ENCODE measurements at places on chromosomes 2 and 18.

- no peak for DNase-seq
Measured at GRCh38 chr2:68861330-68861729, 9.9 kb downstream of the BMP10 start.

GRCh38 chr2:99936065-99936464 is 206.3 kb downstream of the AFF3 start:
- no peak for DNase-seq

DNA sequence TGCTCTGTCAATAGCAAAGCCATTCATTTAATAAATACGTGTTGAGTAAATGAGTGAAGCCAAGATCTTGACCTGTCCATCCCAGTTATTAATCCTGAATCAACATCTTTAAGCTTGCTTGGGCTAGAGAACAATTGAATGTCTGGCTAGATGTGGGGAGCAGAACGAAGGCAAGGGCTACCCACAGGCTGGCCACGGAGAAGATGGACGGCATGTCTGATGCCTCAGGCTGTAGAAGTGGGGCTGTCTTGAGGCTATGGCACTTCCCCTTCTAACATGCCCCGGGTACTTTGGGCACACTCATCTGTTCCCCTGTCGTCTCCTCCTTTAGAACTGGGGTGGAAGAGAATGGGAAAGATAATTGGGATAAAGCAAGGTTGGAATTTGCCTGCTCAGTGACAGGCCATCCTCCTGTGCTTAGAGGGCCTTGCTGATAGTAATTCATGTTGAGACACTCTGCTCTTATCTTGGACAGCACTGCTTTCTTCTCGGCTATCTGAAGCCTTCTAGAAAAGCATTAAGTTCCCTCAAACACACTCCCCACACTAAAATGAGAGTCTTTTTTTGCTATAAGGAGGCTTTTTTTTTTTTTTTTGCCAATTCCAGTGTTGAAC is 225.7 kb downstream of the MREG start:
- no peak for DNase-seq

DNA sequence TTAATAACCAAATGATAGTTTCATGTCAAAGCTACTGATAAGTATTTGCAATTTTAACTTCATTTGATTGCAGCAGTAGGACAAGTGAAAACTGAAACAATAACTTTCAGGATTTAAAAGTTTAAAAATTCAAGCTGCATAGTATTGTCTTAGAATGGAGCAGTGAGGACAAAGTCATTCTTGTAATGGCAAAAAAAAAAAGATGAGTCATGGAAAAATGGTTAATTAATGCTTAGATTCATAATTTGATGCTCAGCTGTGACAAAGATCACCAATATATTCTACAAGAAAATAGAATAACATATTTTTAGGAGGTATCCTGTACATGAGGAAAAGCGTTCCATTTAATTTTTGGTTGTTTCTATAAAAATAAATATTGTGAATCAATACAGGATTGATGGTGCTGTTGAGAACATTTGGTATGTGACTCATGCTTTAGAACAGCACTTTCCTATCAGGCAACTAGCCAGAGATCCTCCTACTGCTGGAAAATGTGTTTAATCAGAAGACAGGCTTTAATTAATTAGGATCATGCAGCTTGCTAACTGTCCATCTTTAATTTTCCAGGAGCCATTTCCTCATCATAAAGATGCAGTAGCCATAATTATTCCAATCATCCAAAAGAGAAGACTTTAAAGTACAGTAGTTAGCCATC is 239.0 kb upstream of the MMADHC start:
- DNase-seq, result no peak

DNA sequence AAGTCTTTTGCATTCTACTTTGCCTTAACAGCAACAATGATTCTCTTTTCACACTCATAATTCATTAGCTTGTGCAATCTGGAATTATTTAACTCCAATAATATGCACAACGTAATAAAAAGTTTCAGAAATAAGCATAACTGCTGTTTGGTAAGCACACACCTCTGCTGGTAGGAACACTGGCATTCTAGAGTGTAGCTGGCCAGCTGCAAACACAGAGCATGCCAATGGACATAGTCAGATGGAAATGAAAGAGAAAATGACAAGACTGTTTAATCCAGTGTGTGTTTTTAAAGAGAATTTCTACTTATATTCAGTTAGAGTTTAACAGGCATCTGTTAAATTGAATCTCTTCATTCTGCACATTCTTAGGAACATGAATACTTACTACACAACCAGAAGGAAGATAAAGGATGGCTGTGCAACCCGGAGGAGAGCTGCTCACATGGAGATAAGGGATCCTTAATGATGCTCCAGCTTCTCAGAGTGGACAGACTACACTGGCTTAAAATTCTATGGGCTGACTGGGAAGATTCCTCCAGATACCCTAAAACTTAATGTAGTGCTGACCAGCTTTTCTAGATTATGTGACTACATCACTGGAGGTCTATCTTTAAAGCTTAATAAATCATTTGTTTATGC is 94.6 kb upstream of the CHAC2 start:
- no peak for DNase-seq

GRCh38 chr18:37535968-37536367 is 29.6 kb downstream of the CELF4 start:
- no peak for DNase-seq

- DNase-seq, result no peak
Measured at GRCh38 chr18:6920099-6920955, 190.8 kb downstream of the ARHGAP28 start.

GRCh38 chr2:85888020-85888683 is 638 bp downstream of the ST3GAL5 start:
- peak; percentile 37 for DNase-seq

GRCh38 chr2:167198576-167198975 is 310.3 kb downstream of the XIRP2 start:
- DNase-seq, result no peak

- no peak for DNase-seq
Measured at GRCh38 chr2:3265981-3266924, 111.4 kb downstream of the EIPR1 start.

DNA sequence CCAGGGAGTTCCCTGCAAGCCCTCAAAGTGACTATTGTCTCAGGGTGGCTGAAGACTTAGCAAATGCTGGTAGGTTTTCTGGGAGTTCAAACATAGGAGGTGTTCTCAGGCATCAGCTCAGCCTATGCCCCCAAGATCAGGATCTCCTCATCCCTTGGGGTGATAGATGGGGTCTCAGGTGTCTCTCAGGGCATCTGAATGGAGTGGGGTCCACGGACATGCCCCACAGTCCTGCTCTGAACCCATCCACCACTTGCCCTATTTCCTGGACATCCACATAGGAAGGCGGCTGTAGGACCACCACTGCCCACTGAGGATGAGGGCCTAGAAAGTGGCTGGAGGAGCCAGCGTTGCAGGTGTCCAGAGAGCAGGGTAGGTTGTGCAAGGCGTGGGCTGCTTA is 287.0 kb upstream of the CXCR4 start:
- DNase-seq, result no peak

- DNase-seq, result no peak
Measured at GRCh38 chr2:169895294-169895985, 68.2 kb downstream of the UBR3 start.

GRCh38 chr18:55236150-55236931 is 277.1 kb upstream of the CCDC68 start:
- DNase-seq, result no peak

- no peak for DNase-seq
Measured at GRCh38 chr2:83370419-83370762, 1088.7 kb downstream of the SUCLG1 start.

- DNase-seq, result peak; percentile 87
Measured at GRCh38 chr18:3593904-3594759, 144.2 kb downstream of the TGIF1 start.

GRCh38 chr2:206245265-206245672 is 29.2 kb upstream of the ZDBF2 start:
- DNase-seq, result no peak

DNA sequence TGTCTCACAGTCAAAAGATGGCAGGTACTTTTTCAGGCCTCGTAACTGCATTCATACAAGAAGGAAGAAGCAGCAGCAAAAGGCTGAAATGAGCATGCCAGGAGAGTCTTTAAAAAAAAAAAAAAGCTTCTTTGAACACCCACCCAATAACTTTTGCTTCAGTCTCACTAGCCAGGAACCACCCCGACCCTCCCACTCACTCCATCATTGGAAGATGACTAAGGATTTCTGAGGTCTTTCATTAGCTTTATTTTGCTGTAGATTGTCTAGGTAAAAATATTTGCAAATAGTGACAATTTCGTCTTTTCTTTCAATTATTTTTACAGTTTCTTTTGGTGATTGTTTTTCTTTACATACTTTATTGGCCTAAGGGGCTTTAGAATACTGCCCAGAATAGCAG is 37.9 kb downstream of the RBBP8 start:
- no peak for DNase-seq

- no peak for DNase-seq
Measured at GRCh38 chr18:765764-766549, 46.1 kb downstream of the YES1 start.

DNA sequence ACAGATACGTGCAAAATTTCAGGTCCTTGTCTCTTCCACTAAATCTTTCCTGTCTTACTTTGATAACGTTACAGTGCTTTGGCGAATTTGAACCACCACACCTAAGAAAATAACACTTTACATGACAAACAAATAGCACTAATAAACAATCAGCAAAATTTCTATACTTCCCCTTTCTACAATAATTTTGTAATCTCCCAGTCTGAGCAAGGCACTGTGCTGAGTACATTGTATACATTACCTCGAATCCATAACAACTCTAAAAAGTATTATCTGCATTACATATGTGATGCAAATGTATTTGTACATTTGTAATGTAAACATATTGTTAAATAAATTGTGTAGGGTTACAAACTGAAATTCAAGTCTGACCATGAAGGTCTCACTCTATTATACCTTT is 49.9 kb downstream of the RTN4 start:
- no peak for DNase-seq

- no peak for DNase-seq
Measured at GRCh38 chr2:36461039-36461681, 105.6 kb downstream of the CRIM1 start.

GRCh38 chr2:206876216-206876860 is 63.0 kb upstream of the CPO start:
- DNase-seq, result no peak

- no peak for DNase-seq
Measured at GRCh38 chr2:48278590-48278989, 251.4 kb upstream of the STON1 start.

GRCh38 chr2:96866986-96867755 is 2.7 kb downstream of the SEMA4C start:
- DNase-seq, result no peak

GRCh38 chr2:233267516-233268245 is 16.2 kb downstream of the ATG16L1 start:
- DNase-seq, result peak; percentile 67

DNA sequence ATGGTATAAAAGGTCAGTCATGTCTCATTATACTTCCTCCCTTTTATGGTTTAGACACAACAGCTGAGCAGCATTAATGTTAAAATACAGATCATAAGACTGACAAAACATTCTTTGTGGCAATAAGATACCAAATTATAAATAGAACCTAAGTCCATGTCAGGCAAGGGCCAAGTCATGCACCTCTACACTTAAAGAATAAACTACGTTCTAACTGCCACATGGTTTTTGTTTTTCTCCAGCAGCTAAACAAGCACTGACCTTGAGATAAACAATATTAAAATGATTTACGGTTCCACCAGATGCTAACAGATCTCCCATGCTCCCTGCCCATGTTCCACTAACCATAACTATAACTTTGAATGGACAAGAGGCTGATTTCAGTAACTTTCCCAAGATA is 368.6 kb upstream of the TFPI start:
- no peak for DNase-seq

DNA sequence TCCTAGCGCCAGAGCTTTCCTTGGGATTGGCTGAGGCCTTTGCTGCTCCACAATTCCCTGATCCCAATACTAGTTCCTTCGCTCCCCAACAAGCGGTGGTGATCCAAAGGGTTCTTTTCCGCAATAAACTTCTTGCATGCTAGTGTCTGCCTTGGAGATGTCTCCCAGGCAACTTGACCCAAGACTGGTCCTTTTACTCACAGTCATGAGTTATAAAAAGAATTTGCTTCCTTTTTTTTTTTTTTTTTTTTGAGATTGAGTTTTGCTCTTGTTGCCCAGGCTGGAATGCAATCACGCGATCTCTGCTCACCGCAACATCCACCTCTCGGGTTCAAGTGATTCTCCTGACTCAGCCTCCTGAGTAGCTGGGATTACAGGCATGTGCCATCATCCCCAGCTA is 89.8 kb upstream of the SP3 start:
- DNase-seq, result no peak

- no peak for DNase-seq
Measured at GRCh38 chr2:203143391-203143790, 95.4 kb upstream of the CYP20A1 start.

DNA sequence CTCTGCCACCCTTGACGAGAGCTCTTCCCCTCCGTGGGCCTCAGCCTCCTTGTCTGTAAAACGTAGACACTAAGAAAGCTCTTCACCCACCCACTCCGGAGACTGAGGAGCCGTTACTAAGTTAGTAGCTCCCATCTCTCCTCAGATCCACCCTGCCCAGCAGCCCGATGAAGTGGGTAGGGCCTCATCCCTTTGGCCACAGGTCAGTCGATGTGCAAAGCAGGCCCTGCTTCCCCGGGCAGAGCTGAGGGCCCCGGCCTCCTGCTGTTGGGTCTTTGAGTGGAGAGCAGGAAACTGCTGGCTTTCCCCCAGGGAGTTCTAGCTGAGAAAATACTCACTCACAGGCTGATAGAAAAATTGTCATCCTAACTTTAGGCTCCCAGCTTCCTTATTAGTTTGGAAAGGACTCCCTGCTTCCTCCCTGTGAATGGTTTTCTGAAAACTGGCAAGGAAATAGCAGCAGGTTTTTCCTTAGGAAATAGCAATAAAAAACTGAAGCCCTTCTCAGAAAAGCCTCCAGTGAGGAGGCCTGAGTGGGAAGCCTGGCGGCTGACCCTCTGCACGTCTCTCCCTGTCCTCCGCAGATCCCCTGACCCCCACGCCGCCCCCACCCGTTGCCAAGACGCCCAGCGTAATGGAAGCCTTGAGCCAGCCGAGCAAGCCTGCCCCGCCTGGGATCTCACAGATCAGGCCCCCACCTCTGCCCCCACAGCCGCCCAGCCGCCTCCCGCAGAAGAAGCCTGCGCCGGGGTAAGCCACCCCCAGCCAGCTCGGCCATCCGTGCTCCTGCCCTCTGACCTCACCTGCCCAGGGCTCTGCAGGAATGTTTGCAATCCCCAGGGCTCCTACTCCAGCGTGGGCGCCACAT is 30.2 kb downstream of the ITGB1BP1 start:
- DNase-seq, result no peak

GRCh38 chr2:239880396-239880795 is 144.7 kb downstream of the NDUFA10 start:
- DNase-seq, result no peak

DNA sequence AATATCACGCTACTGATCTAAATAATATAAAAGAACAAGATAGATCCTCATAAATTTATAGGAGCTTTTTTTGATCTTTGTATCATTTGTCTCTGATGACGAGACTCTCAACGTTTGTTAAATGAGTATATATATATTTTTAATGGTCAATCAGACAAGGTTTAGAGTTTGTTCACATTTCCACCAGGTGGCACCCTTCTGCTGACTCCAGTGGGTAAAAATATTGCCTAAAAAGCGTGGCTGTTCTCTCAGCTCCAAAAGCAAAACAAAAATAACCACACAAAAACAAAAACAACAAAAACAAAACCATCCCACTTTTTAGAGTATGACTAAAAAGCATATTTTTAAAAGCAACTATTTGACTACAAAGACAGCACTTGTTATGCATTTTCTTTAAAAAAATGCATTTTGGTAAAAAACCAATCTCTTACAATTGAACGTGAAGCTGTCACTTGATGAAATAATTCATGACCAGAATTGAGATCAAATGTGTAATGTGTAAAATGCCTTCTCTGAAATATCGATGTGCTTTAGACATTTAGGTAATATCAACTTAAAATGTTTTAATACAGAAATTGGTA is 723.2 kb downstream of the DPP10 start:
- no peak for DNase-seq

- no peak for DNase-seq
Measured at GRCh38 chr2:219944866-219945265, 317.4 kb downstream of the SLC4A3 start.

Measured in stimulated activated naive CD4-positive, alpha-beta T cell treated with Interleukin-2 at 50 U/mL for 16 hours (primary cell).